ENCODE measurements at places on chromosomes 3 and 15. TPM values are rescaled to one million over a fixed set of nuclear protein-coding genes. Genes with fewer than 3 reads are reported as not detected.

DNA sequence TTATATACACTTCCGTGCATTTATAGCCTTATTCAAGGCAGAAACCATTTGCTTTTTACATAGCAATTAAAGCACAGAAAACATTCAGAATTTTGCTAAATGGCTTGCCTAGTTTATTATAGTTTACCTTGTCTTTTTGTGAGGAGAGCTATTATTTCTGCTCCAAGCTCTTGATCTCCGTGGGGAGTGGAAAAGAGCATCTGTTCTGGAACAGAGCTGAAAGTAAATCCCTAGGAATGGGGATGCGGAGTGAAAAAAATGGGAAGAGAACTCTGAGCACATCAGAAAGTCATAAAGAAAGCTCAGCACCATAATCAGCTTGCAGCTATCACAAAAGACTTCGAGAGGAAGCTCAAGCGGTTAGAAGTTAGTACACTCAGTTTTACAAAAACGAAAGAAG lies 1006.7 kb downstream of the ROBO2 start:
- DNase-seq = no peak

GRCh38 chr3:100096866-100097265 lies 17.4 kb downstream of the FILIP1L start:
- DNase-seq = no peak

DNA sequence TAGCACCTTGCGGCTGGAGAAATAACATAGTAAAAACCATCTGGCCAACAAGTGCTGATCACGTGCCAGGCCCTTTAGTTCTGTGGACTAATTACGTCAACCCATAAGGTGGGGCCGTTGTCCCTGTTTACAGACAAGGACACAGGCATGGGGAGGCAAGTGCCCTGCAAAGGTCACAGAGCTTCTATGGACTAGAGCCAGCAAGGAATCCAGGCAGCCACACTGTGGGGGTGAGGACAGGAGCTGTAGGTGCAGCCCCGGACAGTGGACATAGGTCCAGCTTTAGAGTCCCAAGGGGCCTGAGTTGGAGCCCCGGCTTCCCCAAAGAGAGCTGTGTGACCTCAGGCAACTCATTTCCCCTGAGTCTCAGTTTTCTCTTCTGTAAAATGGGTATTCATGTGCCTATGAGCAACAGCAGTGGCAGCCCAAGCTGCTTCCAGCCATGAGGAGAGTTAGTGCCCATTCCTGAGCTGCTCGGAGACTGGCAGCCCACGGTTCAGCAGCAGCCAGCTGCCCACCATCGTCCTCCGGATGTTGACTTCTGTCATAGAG lies 13.9 kb downstream of the CHST13 start:
- DNase-seq = no peak

DNA sequence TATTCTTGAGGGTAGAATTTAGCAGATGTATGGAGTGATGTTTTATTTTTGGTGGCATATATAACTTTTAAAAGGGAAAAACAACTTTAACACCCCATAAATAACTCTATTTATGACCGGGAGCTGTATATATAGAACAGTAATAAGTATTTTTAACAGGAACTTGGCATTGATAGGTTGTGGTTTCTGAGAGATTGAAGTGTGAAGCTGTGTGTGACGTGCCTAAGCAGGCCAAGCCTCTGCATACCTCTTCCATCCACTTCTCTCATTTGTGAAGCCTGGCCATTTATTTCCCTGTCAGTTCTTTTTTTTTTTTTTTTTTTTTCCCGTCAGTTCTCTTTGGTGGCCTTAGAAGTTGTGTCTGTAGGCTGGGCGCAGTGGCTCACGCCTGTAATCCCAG lies 23.0 kb downstream of the RBM5 start:
- no peak for DNase-seq

Gene KY
- 73.0 TPM for polyA plus RNA-seq

Gene FURIN
- polyA plus RNA-seq = 26.7 TPM
